ENCODE measurements at places on chromosomes 11 and 22.

DNA sequence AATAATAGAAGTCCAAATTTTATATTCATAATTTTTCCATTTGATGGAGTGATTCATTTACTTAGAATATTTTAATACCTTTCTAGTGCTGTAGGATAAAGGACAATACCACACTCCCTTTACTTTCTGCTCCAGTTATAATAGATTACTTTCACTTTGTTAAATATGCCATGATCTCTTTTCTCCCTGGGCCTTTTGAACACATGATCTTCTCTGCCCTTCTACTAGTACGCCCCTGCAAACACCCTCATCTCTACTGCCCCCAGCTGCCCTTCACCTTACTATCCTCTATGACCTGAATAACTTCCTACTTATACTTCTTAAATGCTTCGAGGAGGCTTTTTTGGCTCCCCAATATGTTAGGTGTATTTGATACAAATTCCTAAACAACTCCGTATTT, 177.3 kb downstream of the GUCY1A2 start:
- DNase-seq: no peak

DNA sequence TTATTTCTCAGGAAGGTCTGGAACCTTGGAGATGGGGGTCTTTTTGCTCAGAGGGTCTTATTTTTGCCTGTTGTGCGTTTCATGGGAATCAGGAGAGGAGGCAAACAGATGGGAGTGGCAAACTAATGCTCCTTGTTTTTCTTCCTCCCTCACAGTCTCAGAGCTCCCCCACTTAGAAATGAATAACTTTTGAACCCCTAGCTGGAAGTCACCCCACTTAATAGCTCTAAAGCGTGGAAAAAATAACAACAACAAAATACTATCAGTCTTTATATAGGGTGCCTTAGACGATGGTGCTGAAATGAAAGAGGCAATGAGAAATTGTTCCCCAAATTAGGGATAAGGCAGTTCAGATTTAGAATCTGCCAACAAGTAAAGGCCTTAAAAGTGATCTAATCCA, 76.8 kb upstream of the BDNF start:
- no peak for DNase-seq

DNA sequence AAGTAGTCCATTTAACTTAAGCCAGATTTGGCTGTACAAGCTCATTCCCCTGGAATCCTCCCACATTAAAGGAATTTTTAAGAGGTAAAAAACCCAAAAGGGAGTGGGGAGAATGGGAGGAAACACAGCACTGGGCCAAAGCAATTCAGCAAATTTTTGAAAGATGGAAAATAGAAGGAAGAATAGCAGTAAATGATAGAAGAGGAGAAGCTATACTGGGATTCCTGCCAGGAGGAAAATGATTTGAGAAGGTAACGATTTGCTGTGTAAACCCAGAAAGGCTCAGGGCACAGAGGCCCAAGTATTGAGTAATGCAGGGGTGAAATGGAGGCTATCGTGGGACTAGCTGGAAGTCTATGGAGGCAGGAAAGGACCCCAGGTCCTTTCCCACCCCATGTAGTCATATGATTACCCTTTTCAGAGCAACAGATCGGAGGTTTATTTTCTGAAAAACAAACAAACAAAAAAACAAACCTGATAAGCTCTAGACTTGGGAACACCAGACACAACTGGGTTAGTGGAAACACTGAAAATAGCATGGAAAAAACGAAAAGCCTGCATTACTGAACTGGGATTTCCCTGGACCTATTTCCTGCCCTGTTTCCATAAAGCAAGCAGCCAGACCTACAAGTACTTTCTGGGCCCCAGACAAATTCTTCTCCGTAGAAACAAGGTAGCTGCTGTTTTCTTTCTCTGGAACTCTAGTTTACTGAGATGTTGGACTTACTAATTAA, 140.0 kb downstream of the SWAP70 start:
- no peak for DNase-seq

GRCh38 chr22:27986937-27987336, 67.9 kb upstream of the PITPNB start:
- DNase-seq: no peak

GRCh38 chr11:19767627-19768151, 55.1 kb downstream of the NAV2 start:
- DNase-seq: no peak

- DNase-seq: no peak
These were observed 55.2 kb downstream of the FLRT1 start for GRCh38 chr11:64090806-64091516.

- DNase-seq: no peak
These were observed 3.3 kb downstream of the NPAT start for GRCh38 chr11:108218912-108219783.

DNA sequence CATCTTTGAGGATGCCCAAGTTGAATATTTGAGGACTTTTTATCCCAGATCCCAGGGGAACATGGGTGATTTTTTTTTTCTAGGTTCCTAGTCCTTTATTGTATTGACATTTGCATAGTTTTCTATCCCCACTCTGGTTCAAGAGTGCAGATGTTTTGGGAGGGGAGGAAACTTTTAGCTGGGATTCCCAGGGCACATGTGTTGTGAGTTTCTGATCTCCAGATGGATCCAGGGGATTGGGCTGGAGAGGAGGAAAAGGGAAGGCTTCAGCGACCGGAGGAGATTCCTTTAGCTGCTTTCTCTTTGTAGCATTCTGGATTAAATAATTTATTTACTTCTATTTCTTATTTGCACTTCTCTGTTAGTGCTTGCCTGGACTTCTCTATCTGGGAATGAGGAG, 14.7 kb upstream of the SORL1-AS1 start:
- no peak for DNase-seq

DNA sequence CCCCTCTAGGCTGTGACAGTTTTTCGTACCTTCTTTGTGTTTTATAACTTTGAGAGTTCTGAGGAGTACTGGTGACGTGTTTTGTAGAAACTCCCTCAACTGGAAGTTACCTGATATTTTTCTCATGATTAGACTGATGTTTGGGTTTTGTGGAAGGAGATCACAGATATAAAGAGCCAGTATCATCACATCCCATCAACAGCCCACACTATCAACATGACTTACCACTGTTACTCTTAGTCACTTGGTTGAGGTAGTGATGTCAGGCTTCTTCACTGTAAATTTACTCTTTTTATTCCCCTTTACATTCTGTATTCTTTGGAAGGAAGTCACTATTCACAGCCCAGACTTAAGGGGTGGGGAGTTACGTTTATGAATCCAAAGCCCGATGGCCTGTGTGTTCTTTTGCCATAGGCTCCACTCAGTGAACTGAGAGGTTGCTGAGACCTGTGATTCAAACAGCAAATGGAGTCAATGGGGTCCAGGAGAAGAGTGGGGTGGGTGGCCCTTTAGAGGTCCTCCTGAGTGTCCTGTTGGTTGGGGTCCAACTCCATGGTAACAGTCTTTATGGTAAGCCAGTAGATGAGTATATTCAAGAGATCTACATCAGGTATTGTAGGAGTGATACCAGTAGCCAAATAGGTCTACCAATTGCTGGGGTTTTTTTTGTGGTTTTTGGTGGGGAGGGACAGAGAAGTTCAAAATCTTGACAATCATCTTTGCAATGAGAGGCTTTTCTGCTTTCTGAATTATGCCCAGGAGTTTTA, 15.2 kb upstream of the MS4A4E start:
- no peak for DNase-seq

- DNase-seq: no peak
These were observed 18.6 kb downstream of the LRRC10B start for GRCh38 chr11:61526956-61527731.

- DNase-seq: no peak
These were observed 131.2 kb upstream of the RCN1 start for GRCh38 chr11:31959716-31960115.

- DNase-seq: no peak
These were observed 25.0 kb upstream of the IGLL1 start for GRCh38 chr22:23604939-23605712.

GRCh38 chr11:127362754-127363308, 362.3 kb upstream of the KIRREL3 start:
- no peak for DNase-seq

- no peak for DNase-seq
These were observed 73.5 kb downstream of the SCUBE1 start for GRCh38 chr22:43269646-43270045.

GRCh38 chr11:2577031-2577990, 122.5 kb downstream of the KCNQ1OT1 start:
- no peak for DNase-seq

- no peak for DNase-seq
These were observed 29.7 kb downstream of the CACNG2 start for GRCh38 chr22:36673821-36674220.

GRCh38 chr11:88355887-88356286, 18.4 kb upstream of the CTSC start:
- no peak for DNase-seq

GRCh38 chr11:3157381-3158130, 7.6 kb downstream of the OSBPL5 start:
- no peak for DNase-seq

DNA sequence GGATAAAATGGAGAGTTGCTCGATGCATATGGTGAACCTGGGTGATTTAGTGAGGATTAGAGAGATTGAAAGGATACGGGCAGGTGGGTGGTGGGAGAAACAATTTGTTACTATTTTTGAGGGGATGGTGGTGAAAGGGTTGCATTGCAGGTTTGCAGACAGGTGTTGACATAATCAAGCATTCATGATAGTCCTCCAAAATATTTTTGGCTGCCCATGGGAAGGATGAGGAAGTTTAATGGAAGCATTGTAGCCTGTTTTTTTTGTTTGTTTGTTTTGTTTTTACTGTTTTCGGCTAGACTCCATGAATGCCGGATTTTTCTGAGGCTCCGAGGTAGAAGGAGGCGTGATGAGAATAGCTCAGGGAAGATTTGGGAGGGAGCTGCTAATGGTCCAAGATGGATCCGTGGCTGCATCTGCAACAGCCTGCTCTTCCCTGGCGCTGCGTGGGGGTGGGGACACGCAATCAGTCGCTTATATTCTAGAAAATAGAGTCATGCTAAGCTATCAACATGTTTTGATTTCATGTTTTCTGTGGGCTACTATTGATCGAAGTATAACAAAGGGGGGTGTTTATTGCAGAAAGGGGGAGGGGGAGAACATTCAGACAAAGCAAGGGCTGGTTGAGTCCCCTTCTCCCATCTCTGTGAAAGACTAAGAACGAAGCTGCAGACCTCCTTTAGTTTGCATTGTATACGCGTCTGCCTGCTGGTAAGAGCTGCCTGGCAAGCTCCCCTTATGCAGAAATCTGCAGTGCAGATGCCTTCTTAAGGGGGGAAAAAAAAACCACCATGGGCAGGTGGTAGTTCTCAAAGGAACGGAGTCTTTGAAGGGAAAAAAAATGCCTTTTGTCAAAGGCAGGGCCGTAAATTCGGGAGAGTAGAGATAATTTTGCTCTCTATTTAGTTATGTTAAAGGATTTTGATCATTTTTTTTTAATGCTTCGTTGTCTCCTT, 1.0 kb downstream of the RTN3 start:
- DNase-seq: peak; percentile 72

DNA sequence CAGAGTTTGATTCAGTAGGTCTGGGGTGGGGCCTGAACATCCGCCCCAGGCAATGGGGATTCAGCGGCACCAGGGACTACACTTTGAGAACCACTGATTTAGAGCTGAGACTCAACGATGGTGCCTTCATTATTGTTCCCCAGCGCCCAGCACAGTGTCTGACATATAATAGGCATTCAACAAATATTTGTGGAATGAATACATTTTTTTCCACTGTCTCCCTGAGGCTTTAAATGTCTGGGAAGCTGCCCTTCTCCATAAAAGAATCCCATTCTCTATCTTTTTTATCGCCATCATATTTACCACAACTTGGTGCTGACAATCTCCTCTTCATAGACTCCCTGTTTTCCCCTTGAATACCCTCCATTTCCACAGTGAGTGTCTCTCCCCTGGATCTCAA, 23.6 kb upstream of the LMO2 start:
- no peak for DNase-seq

DNA sequence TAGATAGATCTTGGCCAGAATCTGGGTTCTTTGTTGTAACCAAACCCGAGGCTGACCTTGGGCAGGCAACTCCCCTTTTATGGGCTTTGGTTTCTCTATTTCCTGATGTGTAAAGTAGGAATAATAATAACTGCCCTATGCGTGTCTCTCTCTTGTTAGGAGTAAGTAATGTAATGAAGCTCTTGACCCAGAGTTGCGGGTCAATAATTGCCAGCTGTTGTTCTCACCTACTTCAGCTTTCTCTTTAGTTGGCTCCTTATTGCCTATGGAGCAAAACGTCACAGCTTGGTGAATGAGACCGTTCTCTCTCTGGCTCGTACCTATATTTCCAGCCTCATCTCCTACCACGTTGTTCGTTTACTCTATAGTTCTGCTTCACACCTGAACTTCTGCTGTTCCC, 56.6 kb upstream of the KIRREL3 start:
- DNase-seq: no peak

DNA sequence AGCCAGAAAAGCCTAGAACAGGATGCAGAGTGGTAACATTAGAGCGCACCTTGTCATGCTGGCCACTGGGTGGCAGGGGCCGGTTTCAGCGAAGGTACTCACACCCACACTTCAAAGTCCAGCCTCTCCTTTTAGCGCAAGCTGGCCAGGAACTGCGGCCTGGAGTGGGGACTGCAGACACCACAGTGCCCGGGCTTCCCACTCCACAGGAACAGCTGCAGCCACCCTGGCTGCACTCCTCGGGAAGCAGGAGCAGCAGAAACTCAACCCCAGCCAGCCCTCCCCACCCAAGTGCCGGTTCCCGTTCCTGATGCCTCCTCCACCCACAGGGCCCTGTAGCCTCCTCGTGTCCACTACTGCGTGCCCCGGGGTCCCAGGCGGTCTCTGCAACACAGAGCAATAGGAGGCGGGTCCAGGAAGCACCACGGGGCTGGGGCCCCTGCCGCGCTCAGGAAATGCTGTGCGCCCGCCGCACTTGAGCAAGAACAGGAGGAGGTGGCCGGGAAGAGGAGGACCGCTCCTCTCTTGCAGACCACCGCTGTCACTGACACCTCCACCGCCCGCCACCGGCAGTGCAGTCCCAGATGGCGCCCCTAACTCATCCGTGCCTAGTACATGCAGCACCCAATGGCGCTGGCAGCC, 2.2 kb downstream of the RFPL2 start:
- peak; percentile 53 for DNase-seq

- DNase-seq: peak; percentile 34
These were observed 1.7 kb upstream of the TYMP start for GRCh38 chr22:50531546-50531961.

DNA sequence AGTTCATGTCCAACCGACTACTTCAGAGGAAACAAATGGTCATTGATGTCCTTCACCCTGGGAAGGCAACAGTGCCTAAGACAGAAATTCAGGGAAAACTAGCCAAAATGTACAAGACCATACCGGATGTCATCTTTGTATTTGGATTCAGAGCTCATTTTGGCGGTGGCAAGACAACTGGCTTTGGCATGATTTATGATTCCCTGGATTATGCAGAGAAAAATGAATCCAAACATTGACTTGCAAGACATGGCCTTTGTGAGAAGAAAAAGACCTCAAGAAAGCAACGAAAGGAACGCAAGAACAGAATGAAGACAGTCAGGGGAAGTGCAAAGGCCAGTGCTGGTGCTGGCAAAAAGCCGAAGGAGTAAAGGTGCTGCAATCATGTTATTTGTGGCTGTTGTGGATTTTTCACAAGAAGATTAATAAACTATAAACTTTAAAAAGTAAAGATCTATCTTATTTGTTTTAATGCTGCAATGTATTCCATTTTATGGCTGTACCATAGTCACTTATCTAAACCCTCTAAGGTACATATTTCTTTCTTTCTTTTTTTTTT, 20.1 kb upstream of the HIPK3 start:
- no peak for DNase-seq

Measured in NCI-H1105 treated with DMSO at 0.1 percent for 48 hours (cell line).